ENCODE measurements at places on chromosomes 16 and 17.

GRCh38 chr16:12305847-12306801 is 329.6 kb downstream of the SNX29 start:
- no peak for DNase-seq

- DNase-seq, result peak; percentile 70
These were observed 322.1 kb downstream of the MAP2K4 start for GRCh38 chr17:12342609-12343435.

GRCh38 chr17:8713878-8714277 is 30.8 kb downstream of the CCDC42 start:
- no peak for DNase-seq

- DNase-seq, result no peak
These were observed 9.5 kb downstream of the MTMR4 start for GRCh38 chr17:58504826-58505351.

DNA sequence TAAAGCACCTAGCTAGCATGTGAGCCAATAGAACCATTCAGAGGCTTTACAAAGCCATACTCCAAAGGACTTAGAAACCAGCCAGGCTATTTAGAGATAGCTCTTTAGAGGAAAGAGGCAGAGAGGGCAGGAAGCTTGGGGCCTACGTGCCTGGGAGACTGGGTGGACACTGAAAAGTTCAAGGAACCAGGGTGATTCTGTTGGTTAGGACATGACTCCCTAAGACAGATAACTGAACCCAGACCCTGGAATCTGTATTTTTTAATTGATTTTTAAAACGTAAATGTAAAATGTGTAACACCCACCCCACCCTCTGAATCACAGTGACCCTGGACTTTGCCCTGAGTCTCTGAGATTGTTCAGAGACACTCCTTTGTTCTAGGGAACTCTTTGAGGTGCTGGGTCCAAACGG is 16.1 kb upstream of the GNA13 start:
- no peak for DNase-seq
